Right cardiac atrium (tissue), 5 donors: ENCODE measurements at places on chromosomes 11 and 22.

GRCh38 chr22:33054001-33054675, 4.0 kb downstream of the SYN3 start:
- DNase-seq: no peak

GRCh38 chr11:69551963-69552362, 70.5 kb downstream of the LINC01488 start:
- DNase-seq: no peak

- no peak for DNase-seq
Measured at GRCh38 chr11:87778357-87778756, 396.9 kb downstream of the RAB38 start.

DNA sequence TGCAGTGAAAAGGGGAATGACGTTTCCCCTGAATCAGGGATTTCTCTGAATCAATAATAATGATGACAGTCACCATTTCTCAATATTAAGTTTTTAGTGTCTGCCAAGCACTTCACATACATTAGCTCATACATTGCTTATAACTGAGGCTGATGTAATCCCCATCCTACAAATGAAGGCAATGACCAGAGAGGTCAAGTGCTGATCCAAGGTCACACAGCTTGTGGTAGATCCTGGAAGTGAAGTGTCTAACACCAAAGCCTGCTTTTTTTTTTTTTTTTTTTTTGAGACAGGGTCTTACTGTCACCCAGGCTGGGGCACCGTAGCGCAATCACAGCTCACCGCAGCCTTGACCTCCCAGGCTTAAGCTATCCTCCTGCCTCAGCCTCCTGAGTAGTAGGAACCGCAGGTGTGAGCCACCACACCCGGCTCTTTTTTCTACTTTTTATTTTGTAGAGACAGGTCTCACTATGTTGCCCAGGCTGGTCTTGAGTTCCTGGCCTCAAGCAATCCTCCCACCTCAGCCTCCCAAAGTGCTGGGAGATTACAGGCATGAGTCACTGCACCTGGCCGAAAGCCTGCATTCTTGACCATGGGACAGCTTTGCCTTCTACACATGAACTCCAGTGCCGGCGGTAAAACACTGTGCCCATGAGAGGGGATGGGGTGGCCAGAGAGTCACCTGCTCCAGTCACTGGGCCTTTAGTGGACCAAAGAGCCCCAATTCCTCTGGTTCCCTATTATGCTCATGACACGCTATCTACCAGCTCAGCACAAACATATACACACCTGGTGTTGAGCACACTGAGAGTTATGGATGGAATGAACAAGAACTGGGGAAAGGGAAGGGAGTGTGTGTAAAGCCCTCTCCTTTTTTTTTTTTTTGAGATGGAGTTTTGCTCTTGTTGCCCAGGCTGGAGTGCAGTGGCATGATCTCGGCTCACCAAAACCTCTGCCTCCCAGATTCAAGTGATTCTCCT, 17.4 kb downstream of the ARHGAP1 start:
- no peak for DNase-seq

- no peak for DNase-seq
Measured at GRCh38 chr11:17494019-17494418, 17.4 kb upstream of the ABCC8 start.

DNA sequence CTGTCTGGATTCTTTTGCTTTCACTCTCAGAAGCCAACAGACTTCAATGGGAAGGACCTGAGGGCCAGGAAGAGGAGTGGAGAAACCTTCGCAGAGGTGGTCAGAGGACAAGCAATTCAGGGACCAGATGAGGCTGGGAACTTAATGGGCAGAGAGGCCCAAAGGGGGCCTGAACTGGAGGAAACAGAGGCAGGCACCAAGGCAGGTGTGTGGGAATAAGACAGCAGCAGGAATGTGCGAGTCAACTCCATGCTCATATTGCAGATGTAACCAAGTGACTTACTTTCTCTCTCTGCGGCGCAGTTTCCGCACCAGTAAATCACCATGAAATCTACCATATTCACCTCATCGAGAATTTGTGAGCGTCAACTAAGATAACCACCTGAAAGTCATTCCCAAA, 669.1 kb downstream of the NTM start:
- no peak for DNase-seq

DNA sequence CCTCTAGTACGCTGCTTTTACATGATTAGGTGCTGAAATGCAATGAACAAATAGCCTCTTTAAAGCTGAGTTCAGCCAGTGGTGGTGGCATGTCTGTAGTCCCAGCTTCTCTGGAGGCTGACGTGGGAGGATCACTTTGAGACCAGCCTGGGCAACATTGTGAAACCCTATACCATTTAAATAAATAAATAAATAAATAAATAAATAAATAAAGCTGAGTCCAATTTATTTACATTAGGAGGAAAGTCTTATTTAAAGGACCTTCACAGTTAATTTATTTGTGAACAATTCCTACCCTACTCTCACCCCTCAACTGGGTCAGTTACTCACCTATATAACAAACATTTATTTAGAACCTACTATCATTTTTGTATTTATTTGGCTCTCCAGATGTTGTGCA, 4.8 kb upstream of the CHRDL2 start:
- no peak for DNase-seq

- no peak for DNase-seq
Measured at GRCh38 chr11:119641983-119642745, 86.8 kb downstream of the NECTIN1 start.
